ENCODE measurements at places on chromosomes 6 and 20.

DNA sequence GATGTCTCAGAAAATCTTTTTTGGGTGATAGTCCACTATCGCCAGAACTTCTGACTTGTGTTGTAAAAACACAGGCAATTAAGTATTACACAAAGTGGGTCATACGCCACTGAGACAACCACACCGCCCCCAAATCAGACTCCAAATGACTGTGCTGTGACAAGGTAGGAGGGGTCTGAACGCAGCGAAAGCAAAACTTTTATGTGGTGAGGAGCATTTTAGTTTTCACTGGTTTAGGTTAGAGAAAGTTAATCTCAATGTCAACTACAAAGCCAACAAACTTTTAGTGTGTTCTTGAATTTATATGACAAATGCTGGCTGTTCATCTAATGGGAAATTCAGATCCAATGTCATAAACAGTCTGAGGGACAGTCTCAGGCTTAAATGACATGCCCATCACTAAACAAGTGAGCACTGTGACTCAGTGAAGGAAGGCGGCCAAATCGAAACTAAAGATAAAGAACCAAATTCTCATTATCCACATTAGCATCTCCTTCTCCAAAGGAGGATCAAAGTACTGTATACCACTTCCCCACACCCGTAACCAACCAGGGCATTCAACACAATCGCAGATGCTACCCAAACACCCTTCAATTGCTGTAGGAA, 186.7 kb downstream of the GJA10 start:
- no peak for DNase-seq

GRCh38 chr6:77456531-77457248, 6.6 kb downstream of the HTR1B start:
- no peak for DNase-seq

DNA sequence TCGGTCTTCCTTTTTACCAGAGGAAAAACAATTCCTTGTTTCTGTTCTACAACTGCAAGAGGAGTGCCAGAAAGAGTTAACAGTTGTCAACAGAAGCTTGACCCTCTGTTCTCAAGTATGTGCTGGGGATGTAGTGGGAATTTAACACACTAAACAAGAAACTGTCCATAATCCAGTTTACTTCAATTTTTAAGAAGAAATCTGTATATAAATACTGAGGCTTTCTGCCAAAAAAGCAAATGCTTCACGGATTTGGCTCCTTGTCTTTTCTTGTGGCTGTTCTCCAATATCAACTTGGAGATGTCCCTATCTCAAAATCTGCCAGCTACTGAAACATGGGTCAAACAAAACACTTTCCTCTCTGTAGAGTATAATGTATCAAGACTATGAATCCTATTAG, 26.8 kb downstream of the REV3L start:
- DNase-seq, result no peak

- DNase-seq, result no peak
Measured at GRCh38 chr6:1103021-1103420, 208.9 kb upstream of the FOXQ1 start.

- DNase-seq, result no peak
Measured at GRCh38 chr20:50286609-50287008, 96.0 kb downstream of the CEBPB start.

All from inflammatory macrophage (primary cell).